ENCODE measurements at places on chromosomes 4 and X.
A peak's percentile ranks its signal among the peaks of the same experiment; 100 is the strongest.

DNA sequence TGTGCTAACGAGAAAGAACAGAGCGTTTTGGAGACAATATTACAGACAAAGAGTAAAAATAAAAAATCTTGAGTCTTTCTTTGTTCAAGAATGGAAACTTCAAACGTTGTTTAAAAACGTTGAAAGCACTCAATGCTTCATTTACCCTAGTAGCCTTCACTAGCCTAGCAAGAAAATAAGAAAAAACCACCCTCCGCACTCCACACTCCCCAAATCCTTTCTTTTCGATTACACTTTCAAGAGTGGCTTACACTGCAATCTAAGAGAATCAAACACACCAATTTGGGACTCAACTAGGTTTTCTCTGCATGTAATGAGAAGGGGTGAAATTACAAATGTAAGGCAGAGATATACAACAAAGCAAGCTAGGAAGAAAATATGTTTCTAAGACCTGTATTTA, 4.7 kb downstream of the TMSB4X start:
- no peak overlapping the region for H3K4me3 ChIP-seq
- DNase-seq, result no peak
- peaks cover 31% of the 10 kb centered on the region for H3K36me3 ChIP-seq
- peak overlapping the region; percentile 97 for H3K27ac ChIP-seq
- H3K4me1 ChIP-seq, result peaks cover 72% of the 10 kb centered on the region
- H3K27me3 ChIP-seq, result no peaks in the 10 kb centered on the region

- no peaks in the 10 kb centered on the region for H3K27me3 ChIP-seq
- H3K27ac ChIP-seq, result no peak overlapping the region
- H3K4me3 ChIP-seq, result no peak overlapping the region
- H3K4me1 ChIP-seq, result no peaks in the 10 kb centered on the region
- no peak for DNase-seq
- no peaks in the 10 kb centered on the region for H3K36me3 ChIP-seq
Measured at GRCh38 chrX:149568701-149569296, 18.5 kb downstream of the MAGEA9B start.

GRCh38 chr4:173246719-173247118, 78.1 kb downstream of the GALNT7 start:
- DNase-seq, result no peak
- peaks cover 25% of the 10 kb centered on the region for H3K36me3 ChIP-seq
- H3K27ac ChIP-seq, result peak overlapping the region; percentile 49
- H3K27me3 ChIP-seq, result no peaks in the 10 kb centered on the region
- no peak overlapping the region for H3K4me3 ChIP-seq
- peaks cover 92% of the 10 kb centered on the region for H3K4me1 ChIP-seq

DNA sequence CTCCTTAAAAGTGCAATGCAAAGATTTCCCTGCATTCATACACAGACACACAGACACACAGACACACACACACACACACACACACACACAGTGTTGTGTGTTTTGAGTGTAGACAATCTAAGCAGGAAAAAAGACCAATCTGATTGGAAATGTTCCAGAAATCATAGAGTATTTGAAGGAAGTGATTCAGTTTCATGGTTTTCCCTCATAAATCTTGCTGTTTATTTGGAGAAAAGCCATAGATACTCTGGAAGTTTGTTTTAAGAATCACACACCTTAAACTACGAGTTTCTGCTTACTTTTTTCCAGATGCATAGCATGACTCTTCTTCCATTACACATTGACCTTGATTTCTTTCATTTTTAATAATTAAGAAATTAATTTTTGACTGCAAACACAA, 298.5 kb upstream of the BMP3 start:
- H3K27me3 ChIP-seq, result peaks cover 4% of the 10 kb centered on the region
- H3K4me1 ChIP-seq, result no peaks in the 10 kb centered on the region
- no peaks in the 10 kb centered on the region for H3K36me3 ChIP-seq
- no peak overlapping the region for H3K4me3 ChIP-seq
- DNase-seq, result no peak

GRCh38 chr4:36310793-36311192, 29.4 kb downstream of the DTHD1 start:
- peaks cover 26% of the 10 kb centered on the region for H3K4me1 ChIP-seq
- no peaks in the 10 kb centered on the region for H3K27me3 ChIP-seq
- peak; percentile 89 for DNase-seq
- no peak overlapping the region for H3K4me3 ChIP-seq
- peak overlapping the region; percentile 75 for H3K27ac ChIP-seq

DNA sequence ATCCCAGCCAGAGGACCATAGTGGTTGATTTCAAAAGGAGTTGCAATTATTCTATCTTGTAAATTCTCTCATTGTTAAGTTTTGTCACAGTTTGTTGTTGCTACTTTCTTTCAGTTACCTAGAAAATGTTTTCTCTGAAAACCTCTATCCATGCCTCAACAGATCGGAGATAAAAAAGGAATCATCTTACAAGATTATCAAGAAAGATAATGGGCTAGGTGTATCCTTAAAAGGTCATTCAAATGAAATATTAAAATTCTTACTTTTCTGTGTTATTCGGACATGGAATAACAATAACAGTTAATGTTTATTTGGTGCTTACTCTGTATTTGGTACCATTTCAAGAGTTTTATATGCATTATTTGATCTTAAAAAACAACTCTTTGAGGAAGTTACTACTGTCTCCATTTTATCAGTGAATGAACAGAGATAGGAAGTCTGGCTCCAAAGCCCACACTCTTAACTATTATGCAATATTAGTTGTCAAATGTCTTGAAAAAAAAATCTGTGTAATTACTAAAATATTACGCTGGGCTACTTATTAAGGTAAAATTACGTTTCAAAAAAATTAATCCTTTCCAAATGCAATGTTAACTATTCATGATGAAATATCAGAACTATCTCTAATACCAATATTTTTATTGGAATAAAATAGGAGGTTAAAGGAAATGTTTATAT, 97.5 kb downstream of the SNCA start:
- no peak overlapping the region for H3K27ac ChIP-seq
- H3K36me3 ChIP-seq, result no peaks in the 10 kb centered on the region
- H3K4me3 ChIP-seq, result no peak overlapping the region
- DNase-seq, result no peak
- no peaks in the 10 kb centered on the region for H3K27me3 ChIP-seq
- H3K4me1 ChIP-seq, result no peaks in the 10 kb centered on the region

GRCh38 chr4:58070726-58071125, 960.5 kb upstream of the IGFBP7 start:
- no peaks in the 10 kb centered on the region for H3K36me3 ChIP-seq
- H3K4me3 ChIP-seq, result no peak overlapping the region
- no peaks in the 10 kb centered on the region for H3K27me3 ChIP-seq

- no peak overlapping the region for H3K27ac ChIP-seq
- DNase-seq, result no peak
- H3K36me3 ChIP-seq, result no peaks in the 10 kb centered on the region
- no peaks in the 10 kb centered on the region for H3K4me1 ChIP-seq
- H3K27me3 ChIP-seq, result no peaks in the 10 kb centered on the region
- no peak overlapping the region for H3K4me3 ChIP-seq
Measured at GRCh38 chrX:139298437-139298836, 232.1 kb upstream of the F9 start.

GRCh38 chr4:78926826-78927225, 12.4 kb downstream of the PAQR3 start:
- no peaks in the 10 kb centered on the region for H3K4me1 ChIP-seq
- H3K27ac ChIP-seq, result no peak overlapping the region
- no peaks in the 10 kb centered on the region for H3K27me3 ChIP-seq
- peaks cover 76% of the 10 kb centered on the region for H3K36me3 ChIP-seq
- no peak for DNase-seq

DNA sequence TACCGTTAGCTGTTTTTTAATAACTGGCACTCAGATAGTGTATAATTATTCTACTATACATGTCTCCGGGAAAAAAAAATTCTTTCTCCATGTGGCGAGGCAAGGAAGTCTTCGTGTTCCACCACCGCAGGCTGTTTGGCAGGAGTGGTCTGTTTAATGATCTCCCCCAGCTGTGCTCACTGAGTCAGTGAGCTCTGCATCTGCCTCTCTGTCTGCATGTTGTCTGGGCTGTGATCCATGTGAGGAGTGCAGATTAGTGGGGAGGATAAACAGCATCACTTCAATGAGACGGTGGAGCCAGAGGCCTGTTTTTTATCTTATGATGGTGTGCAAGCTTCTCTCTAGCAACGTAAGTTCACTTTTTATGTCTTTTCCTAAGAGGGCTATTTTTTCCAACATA, 69.8 kb downstream of the RPS3A start:
- no peak overlapping the region for H3K27ac ChIP-seq
- H3K27me3 ChIP-seq, result no peaks in the 10 kb centered on the region
- no peak for DNase-seq
- no peak overlapping the region for H3K4me3 ChIP-seq

DNA sequence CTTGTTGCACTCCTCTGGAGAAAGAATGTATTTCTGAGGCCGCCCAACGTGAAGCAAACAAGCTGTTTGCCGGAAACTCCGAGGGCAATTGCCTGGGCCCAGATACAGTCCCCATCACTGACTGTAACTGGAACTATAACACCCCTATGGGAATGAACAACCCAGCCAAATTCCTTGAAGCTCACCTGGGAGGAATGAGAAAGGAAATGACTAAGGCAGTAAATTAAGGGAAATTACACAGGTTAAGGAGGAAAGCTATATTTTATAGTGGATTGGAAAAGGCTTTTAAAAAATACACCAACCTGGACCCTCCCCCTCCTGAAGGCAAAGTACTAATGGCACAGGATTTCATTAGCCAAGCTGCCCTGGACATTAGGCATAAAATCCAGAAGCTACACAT, 11.7 kb upstream of the HERC5 start:
- H3K27me3 ChIP-seq, result no peaks in the 10 kb centered on the region
- no peak overlapping the region for H3K27ac ChIP-seq
- H3K4me3 ChIP-seq, result no peak overlapping the region
- H3K36me3 ChIP-seq, result no peaks in the 10 kb centered on the region
- DNase-seq, result no peak

DNA sequence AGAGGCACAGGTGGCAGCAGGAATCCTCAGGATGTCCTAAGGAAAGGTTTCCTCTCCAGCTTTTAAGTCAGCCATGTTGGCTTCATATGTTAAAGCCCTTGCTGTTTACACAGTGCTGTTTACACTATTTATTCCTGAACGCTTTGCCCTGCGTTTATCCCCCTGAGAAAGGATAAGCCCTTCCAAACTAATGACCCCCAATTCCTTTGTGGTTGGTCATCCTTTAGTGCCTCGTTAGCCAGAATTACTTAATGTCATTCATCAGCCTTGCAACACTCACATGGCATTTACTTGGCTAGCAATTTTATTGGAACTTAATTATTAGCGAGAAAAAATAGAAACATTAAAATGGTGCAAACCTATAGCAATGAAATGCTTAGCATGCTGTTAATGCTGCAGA, 23.8 kb downstream of the VCX2 start:
- no peaks in the 10 kb centered on the region for H3K27me3 ChIP-seq
- no peaks in the 10 kb centered on the region for H3K4me1 ChIP-seq
- H3K36me3 ChIP-seq, result no peaks in the 10 kb centered on the region
- no peak overlapping the region for H3K4me3 ChIP-seq
- no peak overlapping the region for H3K27ac ChIP-seq
- no peak for DNase-seq

DNA sequence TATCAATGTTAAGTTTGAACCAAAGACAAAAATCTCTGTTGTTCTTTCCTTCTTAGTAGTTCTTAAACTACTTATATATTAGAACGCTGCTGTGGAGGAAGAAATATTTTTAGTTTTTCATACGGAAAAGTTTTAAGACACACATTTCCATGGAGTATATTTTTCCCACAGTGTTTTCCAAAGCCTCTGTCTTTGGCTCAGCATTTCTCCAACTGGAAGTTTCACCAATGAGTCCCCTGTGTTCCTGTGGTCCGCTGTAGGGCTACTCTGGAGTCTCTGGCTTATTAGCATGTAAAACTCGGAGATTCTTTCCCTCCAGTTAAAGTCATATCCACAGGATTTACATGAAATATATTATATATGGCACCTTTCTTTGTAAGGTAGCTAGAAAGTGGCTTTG, 249.0 kb downstream of the CBR4 start:
- no peaks in the 10 kb centered on the region for H3K27me3 ChIP-seq
- H3K4me1 ChIP-seq, result no peaks in the 10 kb centered on the region
- no peak overlapping the region for H3K4me3 ChIP-seq
- H3K36me3 ChIP-seq, result no peaks in the 10 kb centered on the region

- no peaks in the 10 kb centered on the region for H3K27me3 ChIP-seq
- H3K36me3 ChIP-seq, result peaks cover 66% of the 10 kb centered on the region
- H3K4me1 ChIP-seq, result no peaks in the 10 kb centered on the region
- no peak overlapping the region for H3K27ac ChIP-seq
Measured at GRCh38 chr4:184400375-184400870, 73.9 kb downstream of the IRF2 start.

GRCh38 chr4:6873291-6873690, 36.3 kb upstream of the TBC1D14 start:
- DNase-seq, result no peak
- H3K27ac ChIP-seq, result no peak overlapping the region
- H3K36me3 ChIP-seq, result peaks cover 80% of the 10 kb centered on the region
- no peaks in the 10 kb centered on the region for H3K27me3 ChIP-seq

DNA sequence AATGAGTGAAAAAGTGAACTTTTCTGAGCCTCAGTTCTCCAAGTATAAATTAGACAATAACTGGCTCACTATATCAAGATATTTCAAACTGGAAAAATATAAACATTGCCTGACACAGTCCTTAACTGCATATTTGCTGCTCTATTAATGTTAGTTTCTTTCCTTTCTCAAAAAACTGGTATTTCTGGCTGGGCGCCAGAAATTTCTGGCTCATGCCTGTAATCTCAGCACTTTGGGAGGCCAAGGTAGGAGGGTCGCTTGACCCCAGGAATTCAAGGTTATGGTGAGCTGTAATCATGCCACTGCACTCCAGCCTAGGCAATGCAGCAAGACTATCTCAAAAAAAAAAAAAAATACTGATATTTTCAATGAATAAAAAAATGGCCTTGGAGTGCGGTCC, 227.0 kb downstream of the MAGEB17 start:
- no peak overlapping the region for H3K27ac ChIP-seq
- H3K4me1 ChIP-seq, result no peaks in the 10 kb centered on the region
- H3K36me3 ChIP-seq, result no peaks in the 10 kb centered on the region
- H3K4me3 ChIP-seq, result no peak overlapping the region

DNA sequence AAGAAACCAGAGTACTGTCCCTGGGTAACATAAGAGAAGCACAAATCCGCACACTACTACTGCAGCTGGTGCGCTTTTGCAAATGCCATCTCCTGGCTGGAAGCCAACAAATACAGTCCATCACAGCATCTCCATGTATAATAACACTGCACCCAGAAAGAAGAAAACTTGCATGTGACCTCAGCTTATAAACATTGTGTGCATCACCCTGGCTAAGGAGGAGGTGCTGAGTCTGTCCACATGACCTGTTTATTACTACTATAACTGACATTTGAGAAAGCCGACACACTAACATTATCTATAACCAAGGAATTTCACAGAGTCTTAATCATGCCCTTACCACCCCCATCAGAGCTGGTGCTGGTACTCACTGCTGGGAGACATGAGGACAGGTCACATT, 516.8 kb downstream of the CFAP47 start:
- H3K4me1 ChIP-seq, result no peaks in the 10 kb centered on the region
- no peak for DNase-seq
- H3K36me3 ChIP-seq, result no peaks in the 10 kb centered on the region
- H3K27ac ChIP-seq, result no peak overlapping the region
- H3K4me3 ChIP-seq, result no peak overlapping the region

- no peak for DNase-seq
- H3K27me3 ChIP-seq, result no peaks in the 10 kb centered on the region
- no peak overlapping the region for H3K27ac ChIP-seq
- no peaks in the 10 kb centered on the region for H3K4me1 ChIP-seq
- H3K4me3 ChIP-seq, result no peak overlapping the region
Measured at GRCh38 chr4:38620527-38621027, 43.4 kb upstream of the KLF3 start.

Measured in DND-41 (cell line).